ENCODE measurements at places on chromosomes 3 and 15.

- H3K27ac ChIP-seq, result peak overlapping the region; percentile 96
- H3K27me3 ChIP-seq, result no peaks in the 10 kb centered on the region
- no peaks in the 10 kb centered on the region for H3K4me1 ChIP-seq
- no peaks in the 10 kb centered on the region for H3K36me3 ChIP-seq
- DNase-seq, result peak; percentile 52
Observed at GRCh38 chr3:184134746-184135148, 411 bp upstream of the EIF2B5 start.

- no peak overlapping the region for H3K4me3 ChIP-seq
- no peaks in the 10 kb centered on the region for H3K36me3 ChIP-seq
- H3K27me3 ChIP-seq, result no peaks in the 10 kb centered on the region
- DNase-seq, result no peak
- H3K4me1 ChIP-seq, result no peaks in the 10 kb centered on the region
Observed at GRCh38 chr3:163562625-163563024, 1515.7 kb downstream of the SI start.

GRCh38 chr3:125186261-125186787, 26.2 kb downstream of the SLC12A8 start:
- no peaks in the 10 kb centered on the region for H3K4me1 ChIP-seq
- no peak for DNase-seq

DNA sequence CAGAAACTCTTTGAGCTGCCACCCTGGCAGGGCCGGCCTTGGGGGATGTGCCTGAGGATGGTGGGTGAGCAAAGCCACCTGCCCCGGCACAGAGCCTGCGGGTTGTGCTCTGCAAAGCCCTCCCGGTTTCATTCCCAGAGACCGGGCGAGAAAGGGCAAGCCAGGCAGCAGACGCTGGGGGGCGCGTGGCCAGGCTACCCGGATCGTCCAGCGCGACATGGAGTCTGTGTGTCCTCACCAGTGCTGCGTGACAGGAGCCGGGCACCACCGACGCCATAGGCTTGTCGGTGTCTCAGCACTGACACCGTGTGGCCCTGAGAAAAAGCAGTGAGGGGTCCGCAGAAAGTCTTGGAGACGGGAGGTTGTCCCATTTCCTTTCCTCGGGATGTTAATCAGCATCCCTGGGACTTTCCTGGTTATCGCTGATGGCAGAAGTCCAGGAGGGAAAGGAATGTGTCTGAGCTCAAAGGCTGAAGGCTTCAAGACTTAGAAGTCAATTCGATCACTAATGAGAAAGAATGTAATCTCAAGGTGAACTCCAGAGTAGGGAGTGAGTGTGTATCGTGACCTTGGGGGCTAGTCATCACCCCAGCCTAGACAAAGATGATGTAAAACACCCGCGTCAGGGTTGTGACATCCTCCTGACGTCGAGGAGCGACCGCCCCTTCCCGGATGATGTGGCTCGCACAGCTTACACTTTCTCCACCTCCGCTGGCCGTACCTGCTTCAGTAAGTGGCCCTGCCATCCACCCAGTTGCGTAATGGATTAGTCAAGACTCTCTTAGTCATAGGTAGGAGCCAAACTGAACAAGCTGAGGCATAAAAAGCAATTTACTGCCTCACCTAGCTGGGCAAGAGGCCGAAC, 36.3 kb upstream of the PLA2G4E start:
- no peaks in the 10 kb centered on the region for H3K36me3 ChIP-seq
- no peaks in the 10 kb centered on the region for H3K27me3 ChIP-seq
- peak overlapping the region; percentile 92 for H3K27ac ChIP-seq
- peak overlapping the region; percentile 42 for H3K4me3 ChIP-seq
- H3K4me1 ChIP-seq, result no peaks in the 10 kb centered on the region

DNA sequence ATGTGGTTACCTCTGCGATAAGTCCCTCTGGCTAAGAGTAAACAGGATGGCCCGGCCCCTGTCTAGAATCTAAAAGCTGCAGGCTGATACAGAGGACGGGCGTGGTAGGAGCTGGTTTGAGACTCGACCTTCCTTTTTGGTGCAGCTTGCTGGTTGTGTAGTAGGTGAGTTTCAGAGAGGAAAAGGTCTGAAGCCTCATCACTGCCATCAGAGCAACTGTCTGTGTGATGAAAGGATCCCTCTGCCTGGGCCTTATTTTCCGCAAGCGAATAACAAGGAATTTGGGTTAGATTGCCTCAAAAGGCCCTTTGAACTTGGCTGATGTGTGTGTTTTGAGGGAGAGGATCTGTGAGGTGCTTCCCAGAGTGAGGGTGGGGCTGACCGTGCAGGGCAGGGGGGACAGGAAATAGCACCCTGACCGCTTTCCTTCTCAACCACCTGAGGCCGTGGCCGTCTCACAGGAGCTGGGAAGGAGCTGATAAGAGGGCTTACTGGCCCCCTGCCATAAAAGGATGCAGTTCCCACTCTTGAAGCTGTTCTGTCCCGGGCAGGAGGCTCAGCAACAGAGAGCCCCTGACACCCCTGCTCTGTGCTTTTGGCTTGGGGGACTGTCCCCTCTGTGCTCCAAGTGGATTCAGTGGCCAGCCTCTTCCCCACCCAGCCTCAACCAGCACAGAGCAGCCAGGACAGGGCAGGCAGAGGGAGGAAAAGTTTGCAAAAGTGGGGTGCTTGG, 45.6 kb upstream of the TFRC start:
- no peak for DNase-seq
- H3K4me3 ChIP-seq, result no peak overlapping the region
- no peaks in the 10 kb centered on the region for H3K27me3 ChIP-seq
- H3K27ac ChIP-seq, result peak overlapping the region; percentile 21
- no peaks in the 10 kb centered on the region for H3K4me1 ChIP-seq
- no peaks in the 10 kb centered on the region for H3K36me3 ChIP-seq

GRCh38 chr15:99605490-99605931, 39.7 kb downstream of the MEF2A start:
- no peak overlapping the region for H3K4me3 ChIP-seq
- H3K27ac ChIP-seq, result no peak overlapping the region
- H3K27me3 ChIP-seq, result no peaks in the 10 kb centered on the region
- no peaks in the 10 kb centered on the region for H3K36me3 ChIP-seq
- no peaks in the 10 kb centered on the region for H3K4me1 ChIP-seq
- no peak for DNase-seq

GRCh38 chr3:53195066-53195450, 34.0 kb downstream of the PRKCD start:
- no peak overlapping the region for H3K4me3 ChIP-seq
- no peak overlapping the region for H3K27ac ChIP-seq
- no peaks in the 10 kb centered on the region for H3K4me1 ChIP-seq

GRCh38 chr3:46722443-46722842, 4.8 kb upstream of the PRSS50 start:
- peaks cover 5% of the 10 kb centered on the region for H3K27me3 ChIP-seq
- H3K27ac ChIP-seq, result no peak overlapping the region
- H3K4me1 ChIP-seq, result no peaks in the 10 kb centered on the region
- no peak overlapping the region for H3K4me3 ChIP-seq
- H3K36me3 ChIP-seq, result no peaks in the 10 kb centered on the region

GRCh38 chr15:42721016-42721415, 15.9 kb downstream of the CDAN1 start:
- H3K27ac ChIP-seq, result no peak overlapping the region
- H3K27me3 ChIP-seq, result no peaks in the 10 kb centered on the region
- H3K4me3 ChIP-seq, result no peak overlapping the region
- DNase-seq, result no peak
- H3K36me3 ChIP-seq, result no peaks in the 10 kb centered on the region

DNA sequence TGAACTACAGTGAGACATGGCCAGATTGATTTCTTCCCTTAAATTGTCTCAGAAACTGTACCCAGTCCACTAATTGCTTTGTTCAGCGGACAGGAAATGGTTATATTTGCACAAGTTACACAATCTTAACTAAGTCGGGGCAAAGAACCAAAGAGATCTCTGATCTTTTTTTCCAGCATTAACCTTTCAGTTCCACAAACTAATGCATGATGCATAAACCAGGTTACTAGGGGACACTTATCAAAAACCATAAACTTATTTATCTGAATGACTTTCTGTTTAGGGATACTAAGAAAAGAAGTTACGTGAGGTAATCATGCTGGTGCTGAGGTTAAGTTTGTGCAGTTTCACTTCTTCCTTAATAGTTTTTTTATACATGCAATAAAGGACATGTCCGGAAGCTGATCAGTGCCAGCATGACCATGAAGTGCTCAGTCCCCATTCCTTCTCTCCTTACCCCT, 22.4 kb downstream of the FNDC3B start:
- no peaks in the 10 kb centered on the region for H3K36me3 ChIP-seq
- no peak for DNase-seq
- peak overlapping the region; percentile 23 for H3K27ac ChIP-seq
- H3K4me3 ChIP-seq, result peak overlapping the region; percentile 45

DNA sequence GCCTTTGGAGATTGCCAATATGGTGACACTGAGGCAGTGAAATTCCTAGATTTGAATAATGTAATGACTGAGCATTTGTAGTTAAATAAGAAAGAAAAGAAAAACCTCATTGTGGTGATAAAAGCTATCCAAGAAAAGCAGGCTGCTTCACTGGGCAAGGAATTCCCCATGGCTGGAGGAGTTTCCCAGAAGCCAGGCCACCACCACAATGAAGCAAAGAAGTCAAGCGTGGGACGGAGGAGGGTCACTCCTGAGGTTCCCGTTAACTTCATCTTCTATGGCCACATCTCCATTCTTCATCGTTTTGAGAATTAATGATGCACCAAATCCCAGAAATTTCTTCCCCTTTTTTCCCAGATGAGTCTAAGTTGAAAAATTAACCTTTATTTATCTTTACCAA, 185.8 kb upstream of the BCL6 start:
- no peak overlapping the region for H3K4me3 ChIP-seq
- no peak for DNase-seq
- no peaks in the 10 kb centered on the region for H3K4me1 ChIP-seq
- no peak overlapping the region for H3K27ac ChIP-seq

GRCh38 chr3:196754091-196754981, 14.7 kb downstream of the PAK2 start:
- no peak for DNase-seq
- no peak overlapping the region for H3K4me3 ChIP-seq
- no peaks in the 10 kb centered on the region for H3K36me3 ChIP-seq
- peak overlapping the region; percentile 19 for H3K27ac ChIP-seq
- no peaks in the 10 kb centered on the region for H3K27me3 ChIP-seq

GRCh38 chr3:69696367-69696766, 42.9 kb upstream of the MITF start:
- no peak overlapping the region for H3K27ac ChIP-seq
- H3K27me3 ChIP-seq, result no peaks in the 10 kb centered on the region

DNA sequence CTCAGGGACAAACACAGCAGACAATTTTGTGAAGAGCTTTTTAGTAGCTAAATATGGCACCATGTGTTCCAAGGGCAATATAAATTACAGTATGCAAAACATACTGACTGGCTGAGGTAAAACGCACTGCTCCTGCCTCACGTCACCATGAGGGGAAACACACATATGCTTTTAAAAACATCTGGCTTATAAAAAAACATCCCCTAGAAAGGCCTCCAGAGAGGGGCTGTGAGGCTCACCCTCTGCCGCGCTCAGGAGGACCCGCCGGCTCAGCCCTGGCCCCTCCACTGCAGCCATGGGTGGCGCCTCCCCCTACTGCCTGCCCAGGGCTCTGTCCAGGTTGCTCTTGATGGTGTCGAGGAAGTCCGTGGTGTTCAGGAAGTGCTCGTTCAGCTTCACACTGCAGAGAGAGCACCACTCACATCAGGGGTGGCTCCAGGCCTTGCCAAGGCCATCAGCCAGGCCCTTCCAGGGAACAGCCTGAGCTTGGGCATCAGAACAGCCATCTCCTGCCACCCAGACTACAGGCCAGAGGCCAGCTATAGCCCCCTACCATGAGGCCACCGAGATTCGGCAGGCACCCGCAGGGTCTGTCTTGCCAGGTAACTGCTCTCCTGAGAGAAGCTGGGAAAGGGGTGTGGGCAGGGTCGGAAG, 18.2 kb downstream of the IDH2 start:
- no peaks in the 10 kb centered on the region for H3K4me1 ChIP-seq
- H3K36me3 ChIP-seq, result peaks cover 5% of the 10 kb centered on the region
- H3K4me3 ChIP-seq, result no peak overlapping the region
- H3K27ac ChIP-seq, result no peak overlapping the region
- DNase-seq, result no peak

- H3K36me3 ChIP-seq, result no peaks in the 10 kb centered on the region
- no peak overlapping the region for H3K4me3 ChIP-seq
- H3K4me1 ChIP-seq, result no peaks in the 10 kb centered on the region
- no peak overlapping the region for H3K27ac ChIP-seq
- H3K27me3 ChIP-seq, result no peaks in the 10 kb centered on the region
- no peak for DNase-seq
Observed at GRCh38 chr3:2847062-2847841, 262.9 kb downstream of the IL5RA start.

GRCh38 chr3:3366386-3366785, 186.9 kb upstream of the CRBN start:
- DNase-seq, result no peak
- H3K36me3 ChIP-seq, result no peaks in the 10 kb centered on the region
- H3K27ac ChIP-seq, result no peak overlapping the region
- H3K27me3 ChIP-seq, result no peaks in the 10 kb centered on the region

Measured in breast epithelium (tissue), 4 donors.